ENCODE measurements at places on chromosomes 6 and 20. TPM values are rescaled to one million over a fixed set of nuclear protein-coding genes. Genes with fewer than 3 reads are reported as not detected.

DNA sequence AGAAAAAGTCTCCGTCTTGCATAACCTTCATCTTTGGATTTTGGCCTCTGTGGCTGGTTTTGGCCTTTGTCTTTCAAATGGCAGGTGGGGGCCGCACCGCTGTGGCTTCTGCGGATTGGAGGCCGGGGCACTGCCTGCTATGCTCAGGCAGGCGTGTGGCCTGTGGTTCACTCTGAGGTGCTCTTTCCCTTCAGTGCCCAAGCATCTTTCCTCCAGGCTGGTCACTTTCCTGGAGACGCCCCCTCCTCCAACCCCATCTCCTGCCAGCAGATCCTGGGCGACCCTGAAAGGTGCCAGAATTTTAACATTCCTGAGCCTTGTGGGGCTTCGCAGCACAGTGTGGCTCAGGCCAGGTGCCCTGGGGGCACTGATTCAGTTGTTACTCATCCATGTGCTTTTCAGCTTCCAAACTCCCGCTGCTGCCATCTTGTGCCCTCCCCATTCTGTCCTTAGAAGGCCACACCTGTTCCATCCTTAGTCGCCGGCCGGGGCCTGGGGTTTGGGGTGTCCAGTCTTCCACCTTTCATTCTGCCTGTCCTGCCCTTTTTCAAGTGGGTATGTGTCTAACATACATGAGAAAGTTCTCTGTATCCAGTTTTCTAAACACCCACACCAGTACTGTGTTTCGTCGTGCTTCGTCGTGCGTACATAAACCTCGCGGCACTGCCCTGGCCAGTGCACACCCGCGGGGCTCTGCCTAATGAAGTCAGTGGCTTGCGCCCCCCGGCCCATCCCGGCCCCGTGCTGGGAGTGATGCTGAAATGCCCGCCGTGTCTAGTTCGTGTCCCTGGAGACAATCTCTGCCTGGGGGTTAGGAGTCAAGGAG is 12.1 kb downstream of the SS18L1 start:
- DNase-seq = no peak

DNA sequence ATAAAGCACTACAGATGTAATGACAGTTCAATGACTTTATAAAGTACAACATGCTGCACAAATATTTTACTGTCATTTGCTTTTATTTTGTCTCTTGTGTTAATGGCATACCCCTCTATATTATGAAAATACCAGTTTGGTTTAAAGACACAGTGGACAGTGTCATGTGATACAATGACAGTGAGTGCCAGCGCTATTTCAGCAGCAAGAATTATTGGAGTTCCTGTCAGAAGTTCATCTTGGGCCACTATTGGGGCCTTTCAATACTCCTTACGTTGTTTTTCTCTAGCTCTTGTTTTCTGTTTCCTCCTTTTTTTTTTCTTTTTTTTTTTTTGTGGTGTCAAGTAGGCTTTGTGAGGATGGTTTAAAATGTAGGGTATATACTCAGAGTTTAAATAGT is 232.5 kb downstream of the FARS2 start:
- DNase-seq = no peak

DNA sequence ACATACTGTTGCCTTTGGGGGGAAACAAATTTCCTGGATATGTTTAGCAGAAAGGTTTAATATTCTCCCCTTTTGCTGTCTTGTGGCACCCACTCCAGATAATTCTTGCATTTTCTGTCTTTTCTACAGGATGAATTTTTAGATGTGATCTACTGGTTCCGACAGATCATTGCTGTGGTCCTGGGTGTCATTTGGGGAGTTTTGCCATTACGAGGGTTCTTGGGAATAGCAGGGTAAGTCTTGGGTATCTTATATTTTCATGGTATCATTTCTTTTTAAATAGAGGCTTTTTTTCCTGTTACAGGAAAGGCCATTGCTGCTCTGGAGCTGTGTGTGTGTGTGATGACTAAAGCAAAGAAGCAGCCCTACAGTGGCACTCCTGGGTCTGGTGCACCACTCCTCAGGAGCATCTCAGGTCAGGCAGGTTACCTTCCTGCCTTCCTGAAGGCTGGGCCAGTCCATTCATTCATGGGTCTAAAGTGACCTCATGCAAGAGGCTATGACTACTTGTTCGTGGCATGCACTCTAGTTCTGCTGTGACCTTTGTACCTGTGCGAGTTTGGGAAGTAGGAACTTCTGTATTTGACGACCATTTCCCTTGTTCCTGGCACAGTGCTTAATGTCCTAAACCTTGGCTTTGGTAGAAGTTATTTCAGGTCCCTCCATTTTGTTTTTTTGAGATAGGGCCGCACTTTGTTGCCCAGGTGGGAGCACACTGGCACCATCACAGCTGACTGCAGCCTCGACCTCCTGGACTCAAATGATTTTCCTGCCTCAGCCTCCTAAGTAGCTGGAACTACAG is 2.2 kb downstream of the RAB5IF start:
- DNase-seq = no peak

- DNase-seq = no peak
These were observed 24.9 kb upstream of the SIRPA start for GRCh38 chr20:1870323-1870722.

- no peak for DNase-seq
These were observed 41.4 kb upstream of the TMX4 start for GRCh38 chr20:8060977-8061376.

GRCh38 chr20:58025233-58025632 is 203.2 kb downstream of the ANKRD60 start:
- DNase-seq = no peak

GRCh38 chr6:138517635-138518034 is 18.3 kb upstream of the NHSL1 start:
- peak; percentile 40 for DNase-seq

The CASS4 gene
- 3.4 TPM for total RNA-seq

DNA sequence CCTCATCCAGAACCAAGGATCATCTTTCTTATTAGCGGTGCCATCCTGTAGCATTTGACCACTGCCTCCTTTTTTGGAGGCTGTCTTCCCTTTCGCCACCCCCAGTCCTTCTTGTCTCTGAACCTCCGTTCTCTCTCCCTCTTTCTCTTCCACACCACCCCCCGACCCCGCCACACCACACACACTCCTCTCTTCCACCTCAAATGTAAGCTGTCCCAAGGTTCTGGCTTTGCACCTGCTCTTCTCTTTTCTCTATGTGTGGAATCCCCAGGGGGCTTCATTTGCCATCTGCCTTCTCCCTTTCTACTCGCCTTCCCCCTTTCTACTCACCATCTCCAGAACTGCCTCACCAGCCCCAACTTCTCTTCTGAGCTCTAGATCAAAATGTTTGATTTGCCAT is 111.3 kb upstream of the CDYL start:
- DNase-seq = no peak

The WFDC5 gene
- total RNA-seq = 0.23 TPM

DNA sequence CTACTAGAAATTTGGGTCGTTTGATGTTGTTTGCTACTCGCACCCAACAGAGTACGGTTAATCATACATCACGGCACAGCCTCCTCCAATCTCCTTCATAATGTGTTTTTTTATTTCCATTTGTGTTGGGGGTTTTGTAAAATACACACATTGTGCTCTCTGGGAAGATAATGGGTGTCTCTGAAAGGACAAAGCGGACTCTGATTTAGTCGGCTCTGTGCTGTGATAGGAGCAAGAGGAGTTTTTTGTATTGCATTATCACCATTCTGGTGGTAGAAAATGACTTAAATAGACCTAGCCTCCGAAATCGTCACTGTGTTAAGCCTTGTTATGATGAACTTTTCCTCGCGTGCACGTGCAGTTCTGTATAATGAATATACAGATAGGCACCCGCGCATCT is 196.3 kb downstream of the CDH4 start:
- DNase-seq = no peak

- no peak for DNase-seq
These were observed 29.5 kb downstream of the TOP1 start for GRCh38 chr20:41057999-41058673.
